NCI-H510A treated with DMSO at 0.1 percent for 48 hours (cell line): ENCODE measurements at places on chromosomes 13 and 19.

GRCh38 chr13:44433863-44434765 lies 60.5 kb downstream of the SERP2 start:
- DNase-seq, result no peak

DNA sequence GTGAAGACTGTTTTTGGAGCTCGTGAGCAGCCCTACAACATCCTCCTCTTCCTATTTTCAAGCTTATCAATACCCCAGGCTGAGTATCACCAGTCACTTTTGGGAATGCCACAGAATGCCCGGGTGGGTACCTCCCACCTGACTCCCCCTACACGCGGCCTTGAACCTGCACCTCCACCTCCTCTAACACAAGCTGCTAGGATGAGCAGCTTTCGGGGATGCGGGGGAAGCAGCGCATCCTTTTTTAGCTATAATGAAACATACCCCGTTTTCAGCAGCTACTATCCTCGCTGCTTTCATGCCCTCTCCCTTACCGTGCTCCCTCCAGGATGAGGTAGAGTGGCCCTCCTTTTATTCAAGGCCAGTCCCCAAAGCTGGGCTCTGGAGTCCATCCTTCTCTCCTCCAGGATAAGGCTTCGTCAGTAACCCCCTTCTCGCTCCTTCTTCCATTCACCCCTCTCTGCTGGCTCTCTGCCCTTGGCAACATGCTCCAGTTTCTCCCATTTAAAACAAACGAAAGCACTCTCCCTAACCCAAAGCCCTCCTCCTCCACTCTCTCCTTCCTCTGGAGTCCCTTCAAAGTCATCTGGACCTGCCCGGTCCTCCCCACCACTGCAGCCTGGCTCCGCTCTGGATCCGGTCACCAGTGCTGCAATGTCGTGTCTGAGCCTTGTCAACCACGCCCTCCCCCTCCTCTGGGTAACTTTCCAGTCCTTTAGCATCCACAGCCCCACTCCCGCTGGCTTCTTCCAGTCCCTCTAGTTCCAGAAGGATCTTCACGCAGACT lies 55.3 kb downstream of the STK24 start:
- no peak for DNase-seq

- DNase-seq, result no peak
These were observed 4.0 kb downstream of the IGFLR1 start for GRCh38 chr19:35738021-35738886.

- DNase-seq, result no peak
These were observed 2.3 kb downstream of the MATK start for GRCh38 chr19:3783660-3784584.

DNA sequence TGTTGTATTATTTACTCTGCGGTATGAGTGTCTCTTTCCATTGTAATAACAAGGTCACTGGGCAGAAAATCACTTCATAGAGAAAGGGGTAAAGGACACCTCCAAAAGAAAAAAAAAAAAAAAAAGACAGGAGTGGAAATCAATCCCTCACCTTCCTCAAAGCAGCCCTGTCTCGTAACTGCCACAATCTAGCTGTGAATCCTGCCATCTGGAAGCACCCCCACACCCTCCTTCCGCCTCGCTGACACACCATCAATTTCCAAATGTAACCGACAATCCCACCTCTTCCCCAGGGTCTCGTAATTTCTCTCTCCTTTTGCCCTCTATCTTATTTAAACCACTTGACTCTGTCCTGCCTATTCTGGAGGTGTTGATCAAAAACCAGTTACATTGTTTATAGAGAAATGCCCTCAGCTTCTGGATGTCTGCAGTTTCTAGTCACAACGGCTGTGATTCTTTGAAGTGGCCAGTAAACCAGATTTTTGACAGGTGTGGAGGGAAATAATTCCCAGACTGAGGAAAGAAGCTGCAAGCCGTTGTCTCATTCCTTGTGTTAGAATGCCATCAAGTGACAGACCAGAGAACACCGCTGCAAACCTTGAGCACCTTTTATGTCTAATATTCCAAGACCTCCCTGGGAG lies 9.1 kb upstream of the POP4 start:
- no peak for DNase-seq

DNA sequence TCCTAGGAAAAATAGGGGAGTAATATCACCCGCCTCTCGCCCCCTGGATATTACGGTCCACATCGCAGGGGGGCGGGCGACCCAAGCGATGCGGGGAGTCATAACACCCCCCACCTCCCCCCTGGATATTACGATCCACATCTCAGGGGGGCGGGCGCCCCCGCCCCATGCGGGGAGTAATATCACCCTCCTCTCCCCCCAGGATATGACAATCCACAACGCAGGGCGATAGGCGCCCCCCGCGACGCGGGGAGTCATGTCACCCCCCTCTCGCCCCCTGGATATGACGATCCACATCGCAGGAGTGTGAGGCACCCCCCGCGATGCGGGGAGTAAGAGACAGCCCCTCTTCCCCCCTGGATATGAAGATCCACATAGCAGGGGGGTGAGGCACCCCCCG lies 684.4 kb upstream of the PCDH9 start:
- no peak for DNase-seq

- peak; percentile 45 for DNase-seq
These were observed 8.5 kb upstream of the SOX1 start for GRCh38 chr13:112058519-112058873.

DNA sequence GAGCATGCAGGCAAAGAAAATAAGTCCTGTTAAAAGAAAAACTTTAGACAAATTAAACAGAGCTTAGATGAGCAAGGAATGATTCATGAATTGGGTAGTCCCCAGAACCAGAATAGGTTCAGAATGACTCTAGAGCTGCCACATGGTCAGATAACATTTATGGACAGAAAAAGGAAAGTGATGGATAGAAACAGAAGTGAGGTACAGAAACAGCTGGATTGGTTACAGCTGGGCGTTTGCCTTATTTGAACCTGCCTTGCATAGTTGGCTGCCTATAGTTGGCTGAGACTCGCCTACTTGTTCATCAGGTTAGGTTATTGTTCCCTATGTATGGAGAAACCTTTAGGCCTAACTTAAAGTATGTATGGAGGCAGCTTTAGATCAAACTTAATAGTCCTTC lies 35.4 kb downstream of the WDFY2 start:
- DNase-seq, result no peak

DNA sequence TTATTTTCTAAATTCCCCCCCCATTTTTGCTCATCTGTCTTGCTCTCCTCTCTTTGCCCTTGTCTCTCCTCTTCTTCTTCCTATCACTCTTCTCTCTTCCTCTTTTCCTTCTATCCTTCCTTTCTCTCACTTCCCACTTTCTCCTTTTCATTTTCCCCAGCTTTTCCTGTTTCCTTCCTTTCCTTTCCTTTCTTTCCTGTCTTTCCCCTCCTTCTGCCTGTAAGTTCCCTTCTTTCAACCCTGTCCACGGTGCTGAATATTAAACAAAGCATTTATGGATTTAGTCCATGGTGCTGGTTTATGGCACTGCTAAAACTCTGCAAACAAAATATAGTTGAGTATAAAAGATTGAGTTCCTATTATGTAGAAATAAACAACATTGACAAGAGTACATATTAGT lies 27.6 kb downstream of the SCEL start:
- DNase-seq, result no peak

DNA sequence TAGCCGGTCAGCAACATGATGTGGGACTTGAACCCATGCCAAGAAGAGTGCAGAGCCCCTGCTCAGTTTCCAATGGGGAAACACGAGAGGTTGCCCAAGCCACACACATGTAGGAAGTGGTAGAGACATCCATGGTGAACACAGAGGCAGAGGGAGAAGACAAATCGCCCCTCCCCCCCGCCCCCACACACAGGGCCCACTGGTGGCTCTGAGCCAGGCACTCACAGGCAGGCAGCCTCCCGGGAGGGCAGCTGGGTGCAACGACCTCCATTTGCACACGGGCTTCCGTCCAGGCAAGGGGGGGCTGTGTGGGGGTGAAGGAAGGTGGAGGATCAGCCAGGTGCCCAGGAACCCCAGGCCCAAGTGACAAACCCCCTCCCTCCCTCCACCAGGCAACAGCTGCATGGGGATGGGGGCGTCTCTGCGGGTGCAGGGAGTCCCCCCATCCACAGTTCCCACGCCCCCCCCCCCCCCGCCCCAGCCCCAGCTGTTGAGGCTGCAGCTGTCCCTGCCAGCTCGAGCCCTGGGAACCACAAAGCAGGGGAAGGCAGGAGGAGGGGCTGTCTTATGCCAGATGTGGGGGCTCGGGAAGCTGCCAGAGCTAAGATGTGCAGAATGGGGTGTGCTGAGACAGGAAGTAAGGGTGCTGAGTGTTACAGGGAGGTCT lies 3.4 kb downstream of the NOTCH3 start:
- no peak for DNase-seq

DNA sequence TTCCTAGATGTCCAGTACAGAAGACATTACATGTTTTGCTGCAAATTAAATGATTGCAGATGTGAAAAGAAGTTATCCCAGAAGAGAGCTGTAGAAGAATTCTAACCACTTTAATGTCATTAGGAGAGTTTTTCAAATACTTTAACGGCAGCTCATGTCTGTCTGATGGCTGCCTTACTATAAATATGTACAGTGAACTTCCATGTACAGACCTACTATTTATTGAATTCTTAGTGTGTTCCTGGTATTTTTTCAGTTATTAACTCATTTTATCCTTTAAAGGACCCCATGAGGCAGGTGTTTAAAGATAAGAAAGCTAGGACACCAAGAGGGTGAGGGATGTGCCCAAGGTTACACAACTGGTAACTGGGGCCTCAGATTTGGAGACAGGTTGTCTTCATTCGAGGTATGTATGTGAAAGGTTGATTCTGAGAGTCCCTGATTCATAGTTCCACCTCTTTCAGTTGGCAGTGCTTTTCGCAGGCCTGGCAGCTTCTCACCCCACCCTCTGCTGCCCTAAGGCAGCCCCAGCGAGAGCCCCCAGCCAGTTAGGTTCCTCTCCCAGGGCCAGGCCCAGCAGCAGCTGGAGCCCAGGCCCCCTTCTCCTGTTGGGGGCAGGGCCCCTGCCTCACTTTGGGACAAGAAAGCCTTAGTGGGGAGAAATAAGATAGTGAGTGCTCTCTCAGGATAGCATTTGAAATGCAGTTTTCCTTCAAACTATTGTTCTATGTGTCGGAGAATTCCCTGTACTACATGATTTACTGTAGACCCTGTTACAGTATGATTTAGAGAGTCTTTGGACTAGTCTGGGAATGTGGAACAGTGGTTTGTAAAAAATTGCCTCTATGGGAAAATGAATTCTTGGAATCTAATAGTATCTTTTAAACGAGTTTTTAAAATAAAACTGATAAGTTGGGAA lies 67.7 kb upstream of the TEX29 start:
- no peak for DNase-seq

- DNase-seq, result no peak
These were observed 81.9 kb downstream of the ZNF726 start for GRCh38 chr19:23996549-23996948.
